ENCODE measurements at places on chromosomes 4 and X.

- no peak for DNase-seq
These were observed 28.1 kb upstream of the LGI2 start for GRCh38 chr4:25058796-25059195.

- DNase-seq, result no peak
These were observed 98.7 kb upstream of the PPP2R3B start for GRCh38 chrX:485368-485767.

DNA sequence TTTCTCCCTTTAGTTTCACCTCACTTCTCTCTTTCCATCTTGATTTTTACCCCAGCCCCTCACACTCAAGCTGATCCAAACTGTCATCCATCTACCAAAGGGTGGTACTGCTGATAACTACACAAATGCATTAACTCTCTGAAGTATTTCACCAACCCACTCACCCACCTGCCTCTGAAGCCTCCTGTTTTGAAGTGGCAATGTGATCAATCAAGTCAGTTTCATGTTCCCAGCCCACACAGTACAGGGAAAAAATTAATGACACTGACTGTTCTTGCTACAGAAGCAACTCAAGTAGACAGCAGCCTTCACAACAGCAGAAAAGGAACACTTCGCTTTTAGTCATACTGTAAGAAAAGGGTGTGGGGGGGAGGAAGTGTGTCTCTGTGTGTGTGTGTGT lies 183.0 kb upstream of the NOCT start:
- no peak for DNase-seq

DNA sequence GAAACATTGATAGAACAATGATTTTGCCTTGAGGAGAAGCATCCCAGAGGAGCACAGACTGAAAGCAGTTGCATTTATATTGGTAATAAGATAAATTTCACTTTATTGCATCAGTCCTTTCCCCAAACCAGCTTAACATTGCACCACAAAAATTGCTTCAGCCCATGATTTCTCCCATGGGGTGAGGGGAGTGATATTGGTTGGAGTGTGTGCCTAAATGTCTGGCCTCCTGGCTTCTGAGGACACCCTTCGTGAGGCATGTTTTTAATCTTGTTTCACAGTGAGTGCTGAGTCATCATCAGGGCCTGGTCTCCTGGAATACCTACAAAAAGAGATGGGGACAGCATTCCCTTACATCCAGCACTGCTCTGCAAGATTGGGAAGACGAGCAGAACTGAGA lies 487.9 kb downstream of the C4orf33 start:
- DNase-seq, result no peak

- DNase-seq, result no peak
These were observed 11.6 kb downstream of the IRF2 start for GRCh38 chr4:184462724-184463123.

DNA sequence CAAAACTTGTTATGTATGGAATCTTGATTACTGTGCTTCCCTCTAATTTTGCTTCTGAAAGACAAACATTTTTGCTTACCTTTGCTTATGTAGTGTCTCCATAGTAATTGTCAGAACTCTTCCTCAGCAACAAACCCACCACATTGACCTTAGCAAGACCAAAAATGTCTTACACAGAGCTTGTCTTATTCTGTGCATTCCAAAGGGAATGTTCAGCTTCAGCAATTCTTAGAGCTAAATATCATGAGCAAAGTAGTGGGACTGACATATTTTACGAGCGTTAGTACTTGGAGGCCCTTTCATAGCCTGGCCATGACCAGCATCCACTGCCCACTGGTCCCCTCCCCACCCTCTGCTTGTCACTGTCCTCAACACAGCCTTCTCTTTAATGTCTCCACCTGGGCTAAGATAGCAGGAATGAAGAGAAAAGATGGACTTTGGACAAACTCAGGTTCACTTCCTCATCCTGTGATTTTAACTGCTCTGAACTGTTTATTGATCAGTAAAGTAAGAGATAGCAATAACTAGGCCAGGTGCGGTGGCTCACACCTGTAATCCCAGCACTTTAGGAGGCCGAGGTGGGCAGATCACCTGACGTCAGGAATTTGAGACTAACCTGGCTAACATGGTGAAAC lies 15.5 kb upstream of the SH3D19 start:
- DNase-seq, result no peak

DNA sequence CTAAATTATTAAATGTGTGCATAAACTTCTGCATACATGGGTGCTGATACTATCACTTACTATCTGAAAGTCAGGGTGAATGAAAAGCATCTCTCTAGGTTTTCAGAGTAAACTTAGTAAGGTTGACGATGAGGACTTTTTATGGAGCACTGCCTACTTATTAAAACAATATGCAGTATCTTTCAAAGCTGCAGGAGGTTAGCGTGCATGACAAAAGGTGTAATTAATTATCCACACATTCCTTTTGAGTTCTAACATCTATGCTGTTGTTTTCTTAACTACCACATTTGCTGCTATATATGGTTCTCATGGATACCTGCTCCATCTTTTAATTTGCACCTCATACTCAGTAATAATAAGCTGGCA lies 256.2 kb downstream of the FSTL5 start:
- no peak for DNase-seq

DNA sequence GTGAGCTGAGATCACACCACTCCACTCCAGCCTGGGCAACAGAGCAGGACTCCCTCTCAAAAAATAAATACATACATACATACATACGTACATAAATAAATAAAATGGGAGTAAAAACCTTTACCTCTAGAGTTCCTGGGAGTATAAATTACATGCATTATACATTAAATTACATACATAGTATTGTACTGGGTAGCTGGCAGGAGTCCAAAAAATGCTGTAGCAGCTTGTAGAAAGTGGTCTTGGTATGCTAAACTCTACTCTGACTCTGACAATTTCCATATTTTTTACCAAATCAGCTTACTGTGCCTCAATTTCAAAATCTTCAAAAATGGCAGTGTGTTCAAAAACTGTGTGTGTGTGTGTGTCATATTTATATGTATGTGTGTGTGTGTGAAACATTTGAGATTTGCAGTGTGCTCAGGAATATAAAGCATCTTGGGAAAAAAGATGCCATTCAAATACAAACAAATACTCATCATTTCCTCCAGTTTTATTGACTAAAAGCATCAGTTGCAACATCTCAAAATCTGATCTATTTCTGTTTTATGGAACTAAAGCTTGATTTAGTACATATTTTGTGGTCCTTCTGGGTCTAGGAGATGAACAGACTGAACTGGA lies 171.7 kb downstream of the SHROOM3 start:
- no peak for DNase-seq

GRCh38 chr4:125315576-125316400 lies 1.0 kb downstream of the FAT4 start:
- peak; percentile 52 for DNase-seq

GRCh38 chrX:121160987-121161386 lies 113.6 kb downstream of the GLUD2 start:
- no peak for DNase-seq

DNA sequence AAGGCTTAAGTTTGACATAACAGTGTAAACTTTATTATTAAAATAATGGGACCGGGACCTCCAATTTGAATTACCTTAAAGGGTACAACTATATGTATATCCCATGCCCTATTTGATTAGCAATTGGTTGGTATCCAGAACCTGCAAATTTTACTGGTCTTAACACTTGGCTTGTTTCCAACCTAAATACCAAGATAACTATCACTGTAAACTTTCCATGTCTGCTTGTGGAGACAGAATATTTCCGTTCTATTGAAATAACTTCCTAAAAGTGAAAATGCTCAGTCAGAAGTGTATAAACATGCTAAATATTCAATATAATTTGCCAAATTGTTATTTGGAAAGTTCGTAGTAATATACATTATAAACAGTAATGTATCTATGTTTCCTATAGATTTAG lies 154.0 kb downstream of the TMEM47 start:
- DNase-seq, result no peak

GRCh38 chrX:75911716-75912115 lies 126.7 kb upstream of the MAGEE2 start:
- DNase-seq, result no peak

GRCh38 chrX:50497114-50497513 lies 26.5 kb upstream of the DGKK start:
- no peak for DNase-seq

DNA sequence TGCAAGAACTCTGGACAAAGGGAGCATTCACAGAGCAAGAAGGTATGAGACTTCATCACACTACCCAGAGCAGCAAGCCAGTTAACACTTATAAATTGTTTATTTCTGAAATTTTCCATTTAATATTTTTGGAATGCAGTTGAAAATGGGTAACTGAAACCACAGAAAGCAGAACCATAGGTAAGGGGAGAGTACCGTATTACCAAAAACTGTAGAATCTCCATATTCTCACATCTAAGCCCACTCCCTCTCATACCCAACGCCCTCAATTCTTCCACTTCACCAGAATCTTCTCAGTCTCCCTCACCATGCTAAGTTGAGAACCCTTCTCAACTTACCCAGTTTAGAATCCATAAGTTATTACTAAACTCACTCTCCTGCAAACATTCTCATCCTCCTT lies 277.8 kb downstream of the SPOCK3 start:
- no peak for DNase-seq

- no peak for DNase-seq
These were observed 294.2 kb downstream of the GRIA2 start for GRCh38 chr4:157514711-157515110.

- DNase-seq, result no peak
These were observed 25.8 kb upstream of the FAM193A start for GRCh38 chr4:2510351-2511259.

GRCh38 chr4:74658116-74658515 lies 136.2 kb downstream of the BTC start:
- DNase-seq, result no peak

DNA sequence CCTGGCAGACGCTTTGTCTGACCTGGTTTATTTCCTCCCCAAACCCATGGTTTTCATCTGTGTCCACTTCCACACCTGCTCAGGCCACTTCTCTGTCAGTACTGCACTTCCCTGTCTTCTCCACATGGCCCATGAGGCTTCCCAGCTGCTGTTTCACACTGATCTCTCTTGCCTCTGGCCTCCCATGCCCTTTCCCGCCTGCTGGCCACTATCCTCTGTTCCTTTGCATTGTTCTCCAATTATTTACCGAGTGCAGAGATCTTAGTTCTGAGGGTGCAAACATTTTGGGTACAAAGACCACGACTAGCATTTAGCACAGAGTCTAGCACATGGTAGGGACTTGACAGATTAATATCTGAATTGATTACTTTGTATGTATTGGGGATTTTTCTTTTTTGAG lies 174.8 kb upstream of the NPY2R start:
- no peak for DNase-seq

- no peak for DNase-seq
These were observed 915 bp downstream of the CPZ start for GRCh38 chr4:8593264-8594096.

DNA sequence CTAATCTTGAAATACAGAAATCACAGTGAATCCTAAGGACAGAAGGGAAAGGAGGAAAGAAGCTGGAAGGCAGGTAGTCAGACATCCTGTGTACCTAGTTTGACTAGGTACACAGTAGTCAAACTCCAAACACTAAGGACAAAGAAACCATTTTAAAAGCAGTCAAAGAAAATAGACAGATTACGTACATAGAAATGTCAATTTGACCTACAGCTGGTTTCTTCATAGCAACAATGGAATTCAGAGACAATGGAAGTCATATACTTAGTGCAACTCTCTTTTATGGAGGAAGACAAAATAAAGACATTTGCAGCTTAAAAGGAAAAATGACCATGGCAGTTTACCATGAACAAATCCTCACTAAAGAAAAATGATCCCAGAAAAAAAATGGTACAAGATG lies 79.0 kb downstream of the NEUROG2 start:
- DNase-seq, result no peak

DNA sequence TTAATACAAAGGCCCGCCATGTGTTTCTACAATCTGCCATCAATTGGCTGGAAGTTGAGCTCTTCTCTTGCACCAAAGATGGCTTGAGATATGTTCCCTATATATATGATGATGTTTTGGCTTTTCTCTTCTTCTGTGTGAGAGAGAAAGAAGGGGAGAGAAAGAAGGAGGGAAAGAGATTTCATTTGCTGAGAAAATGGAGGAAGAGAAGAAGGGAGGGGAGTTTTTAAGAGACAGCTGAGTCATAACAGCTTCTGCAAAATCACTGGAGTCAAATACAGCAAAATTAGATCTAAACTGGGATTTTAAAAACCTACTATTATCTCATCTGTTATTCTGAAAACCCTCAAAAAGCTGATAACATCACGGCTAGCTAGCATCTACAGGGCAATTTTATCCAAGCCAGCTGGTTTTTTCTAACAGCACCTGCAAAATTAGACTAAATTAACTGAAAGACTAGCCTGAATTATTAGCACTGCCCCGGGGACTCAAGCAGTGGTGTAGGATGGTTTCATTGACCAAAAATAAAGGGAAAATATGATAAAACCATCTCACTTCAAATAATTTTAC lies 647.6 kb upstream of the ACTRT1 start:
- no peak for DNase-seq

DNA sequence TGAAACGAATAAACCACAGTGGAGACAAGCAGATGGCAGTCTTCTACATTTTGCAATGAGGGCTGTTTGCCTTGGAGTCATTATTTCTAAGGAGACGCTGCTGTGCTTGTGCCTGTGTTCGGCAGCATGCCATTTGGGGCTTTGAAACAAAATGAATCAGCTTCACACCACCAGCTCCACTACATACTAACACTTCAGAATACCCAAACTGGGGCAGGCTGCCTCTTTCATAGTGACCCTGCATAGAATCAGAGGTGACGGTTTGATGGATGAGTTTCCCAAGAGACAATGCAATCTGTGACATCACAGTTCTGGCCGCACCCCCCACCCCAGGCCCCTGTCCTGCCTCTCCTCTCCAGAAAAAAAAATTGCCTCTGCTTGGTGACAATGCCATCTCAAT lies 57.1 kb upstream of the MID1 start:
- no peak for DNase-seq

DNA sequence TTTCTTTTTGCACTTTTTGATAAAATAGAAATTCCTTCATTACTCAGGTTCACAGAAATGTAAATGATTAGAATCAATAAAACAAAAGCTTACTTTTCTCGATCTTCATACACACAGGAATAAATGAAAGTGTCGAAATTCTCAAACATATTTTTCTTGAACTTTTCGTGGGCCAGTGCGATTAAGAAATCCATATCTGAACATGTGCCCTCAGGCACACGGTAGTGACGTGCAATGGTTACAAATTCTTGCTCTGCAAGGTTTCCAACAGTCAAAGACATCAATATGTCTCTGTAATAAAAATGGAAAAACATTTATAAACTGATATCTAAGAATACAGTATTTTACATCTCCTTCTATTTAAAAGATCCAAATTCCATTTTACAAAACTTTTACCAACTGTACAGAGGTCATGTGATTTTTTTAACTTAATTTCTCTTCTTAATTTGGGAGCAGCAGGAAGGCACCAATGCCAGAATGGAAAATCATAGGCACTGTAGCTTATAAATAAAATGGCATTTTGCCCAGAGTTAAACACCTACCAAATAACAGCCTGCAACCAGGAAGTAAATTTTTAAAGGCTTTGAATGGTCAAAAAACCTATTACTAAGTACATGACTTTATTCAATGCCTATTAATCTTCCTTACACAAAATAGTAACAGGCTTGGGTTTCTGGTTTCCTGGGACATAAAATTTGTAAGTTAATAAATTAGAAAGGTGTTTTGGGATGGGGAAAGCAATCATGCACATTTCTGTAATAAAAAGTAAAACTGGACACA lies 165.0 kb downstream of the EFHC2 start:
- DNase-seq, result peak; percentile 1

All from COR-L47 (cell line).